ENCODE measurements at places on chromosomes 12 and 14.

DNA sequence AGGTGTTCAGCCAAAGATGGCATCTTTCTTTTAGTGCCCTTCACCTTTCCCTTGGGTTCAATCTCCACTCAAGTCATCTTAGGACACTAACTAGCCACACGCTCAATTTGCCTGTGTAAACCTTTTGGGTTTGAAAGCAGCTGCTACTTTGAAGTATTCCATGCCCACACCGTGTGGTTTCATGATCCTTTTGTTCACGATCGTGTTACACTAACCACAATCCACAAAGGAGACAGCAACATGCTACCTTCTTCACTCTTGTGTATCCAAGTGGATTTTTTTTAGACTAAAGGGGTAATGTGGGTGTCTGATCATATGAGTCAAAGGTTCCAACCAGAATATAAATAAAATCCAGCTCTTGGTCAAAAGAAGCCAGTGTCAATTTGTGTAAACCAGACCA, 122.7 kb upstream of the FAR2 start:
- no peak for DNase-seq

DNA sequence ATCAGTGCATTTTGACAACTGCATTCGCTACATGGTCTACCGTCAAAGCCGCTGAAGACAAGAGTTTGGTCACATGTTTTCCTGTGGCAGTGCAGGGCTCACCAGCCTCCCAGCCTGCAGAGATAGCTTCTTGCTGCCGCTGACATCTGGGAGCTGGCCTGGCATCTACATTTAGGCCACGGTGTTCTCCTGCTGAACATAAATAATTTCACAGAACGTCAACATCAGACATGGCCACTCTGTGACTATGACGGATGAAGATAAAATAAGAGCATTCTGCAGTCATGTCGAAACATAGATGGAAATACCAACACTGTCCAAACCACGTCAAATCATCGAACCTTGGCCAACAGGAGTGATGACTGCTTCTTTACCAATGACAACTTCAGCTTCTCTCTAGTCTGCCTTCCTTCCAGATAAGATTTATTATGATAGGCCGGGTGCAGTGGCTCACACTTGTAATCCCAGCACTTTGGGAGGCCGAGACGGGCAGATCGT, 91.2 kb downstream of the TNFAIP2 start:
- DNase-seq: no peak

DNA sequence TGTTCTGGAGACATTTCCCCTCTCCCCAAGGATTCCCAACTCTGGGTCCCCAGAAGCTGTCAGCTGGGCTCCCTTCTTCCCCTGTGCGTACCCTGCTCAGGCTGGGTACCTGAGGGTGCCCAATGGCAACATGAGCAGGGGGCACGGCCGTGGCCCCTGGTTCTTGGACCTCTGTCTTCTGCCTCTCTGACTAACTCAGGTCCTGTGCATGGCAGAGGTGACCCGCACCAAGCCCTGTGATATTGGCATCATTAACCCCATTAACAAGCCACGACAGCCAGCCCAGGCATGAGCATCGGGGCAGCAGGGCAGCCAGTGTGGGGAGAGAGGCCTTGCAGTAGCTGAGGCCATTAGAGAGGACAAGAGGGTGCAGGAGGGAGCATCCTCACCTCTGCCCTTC, 28.4 kb downstream of the RTL1 start:
- no peak for DNase-seq

DNA sequence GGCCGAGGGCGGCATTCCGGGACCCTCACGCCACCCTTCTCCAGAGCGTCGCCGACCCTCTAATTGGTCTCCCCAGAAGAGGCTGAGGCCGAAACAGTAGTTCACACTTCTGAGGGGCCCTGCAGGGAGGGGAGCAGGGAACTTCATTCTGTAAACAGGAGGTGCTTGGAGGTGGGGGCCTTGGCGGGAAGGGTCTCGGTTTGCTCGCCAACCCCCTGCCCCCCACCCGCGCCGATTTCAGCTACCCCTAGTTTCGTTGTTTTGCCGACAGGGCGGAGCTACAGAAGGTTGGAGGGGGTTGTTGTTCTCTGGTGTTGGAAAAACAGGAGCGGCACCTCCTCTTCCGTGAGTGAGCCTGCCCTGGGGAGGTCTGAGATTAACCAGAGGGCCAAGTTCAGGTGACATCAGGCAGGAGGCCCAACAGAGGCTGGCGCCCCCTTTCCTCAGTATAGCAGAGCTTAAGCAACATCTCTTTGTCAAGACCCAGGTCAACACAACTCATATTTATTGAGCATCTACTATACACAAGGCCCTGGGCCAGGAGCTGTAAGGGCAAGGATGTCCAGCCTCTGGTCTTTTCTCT, 682 bp downstream of the ERBB3 start:
- no peak for DNase-seq

DNA sequence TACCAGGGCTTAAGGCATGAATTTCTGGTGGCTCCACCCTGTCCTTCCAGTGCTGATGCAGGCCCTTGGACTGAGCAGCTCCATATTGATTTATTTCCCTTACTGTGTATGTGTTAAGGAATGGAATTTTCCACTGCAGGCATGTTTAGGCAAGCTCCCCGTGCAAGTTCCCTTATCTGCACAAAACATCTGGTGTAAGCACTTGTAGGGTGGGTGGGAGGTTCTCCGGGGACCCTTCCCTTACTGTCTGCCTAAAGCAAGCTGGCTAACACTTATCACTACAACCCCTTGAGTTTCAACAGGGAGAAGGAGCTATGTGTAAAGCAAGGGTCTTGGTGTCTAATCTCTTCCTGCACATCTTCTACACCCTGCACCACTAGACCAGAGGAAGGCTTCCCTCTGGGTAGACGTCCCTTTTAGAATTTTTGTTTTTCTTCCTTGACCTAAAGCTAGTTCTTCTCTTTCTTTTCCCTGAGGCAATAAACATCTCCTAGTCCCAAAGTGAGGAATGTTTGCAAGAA, 22.0 kb upstream of the DRAM1 start:
- no peak for DNase-seq

DNA sequence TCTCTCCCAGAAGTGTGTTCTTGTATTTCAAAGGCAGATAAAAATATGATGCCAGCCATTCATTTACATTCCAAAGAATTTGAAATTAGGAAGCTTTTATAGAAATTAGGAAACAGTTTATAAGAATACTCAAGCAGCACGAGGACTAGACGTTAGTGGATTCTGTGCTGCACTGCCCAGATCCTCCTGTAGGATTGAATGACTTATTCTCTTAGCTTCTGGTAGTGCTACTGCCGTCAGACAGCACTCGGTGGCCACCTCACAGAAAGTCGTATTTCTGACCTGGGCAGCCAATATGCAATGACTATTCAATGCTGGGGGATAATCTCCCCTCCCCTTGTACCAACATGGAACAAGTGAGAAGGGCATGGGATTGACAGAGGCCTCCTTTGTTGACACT, 326.4 kb downstream of the RPL10L start:
- DNase-seq: no peak

- no peak for DNase-seq
Measured at GRCh38 chr14:23093991-23094665, 808 bp downstream of the ACIN1 start.

DNA sequence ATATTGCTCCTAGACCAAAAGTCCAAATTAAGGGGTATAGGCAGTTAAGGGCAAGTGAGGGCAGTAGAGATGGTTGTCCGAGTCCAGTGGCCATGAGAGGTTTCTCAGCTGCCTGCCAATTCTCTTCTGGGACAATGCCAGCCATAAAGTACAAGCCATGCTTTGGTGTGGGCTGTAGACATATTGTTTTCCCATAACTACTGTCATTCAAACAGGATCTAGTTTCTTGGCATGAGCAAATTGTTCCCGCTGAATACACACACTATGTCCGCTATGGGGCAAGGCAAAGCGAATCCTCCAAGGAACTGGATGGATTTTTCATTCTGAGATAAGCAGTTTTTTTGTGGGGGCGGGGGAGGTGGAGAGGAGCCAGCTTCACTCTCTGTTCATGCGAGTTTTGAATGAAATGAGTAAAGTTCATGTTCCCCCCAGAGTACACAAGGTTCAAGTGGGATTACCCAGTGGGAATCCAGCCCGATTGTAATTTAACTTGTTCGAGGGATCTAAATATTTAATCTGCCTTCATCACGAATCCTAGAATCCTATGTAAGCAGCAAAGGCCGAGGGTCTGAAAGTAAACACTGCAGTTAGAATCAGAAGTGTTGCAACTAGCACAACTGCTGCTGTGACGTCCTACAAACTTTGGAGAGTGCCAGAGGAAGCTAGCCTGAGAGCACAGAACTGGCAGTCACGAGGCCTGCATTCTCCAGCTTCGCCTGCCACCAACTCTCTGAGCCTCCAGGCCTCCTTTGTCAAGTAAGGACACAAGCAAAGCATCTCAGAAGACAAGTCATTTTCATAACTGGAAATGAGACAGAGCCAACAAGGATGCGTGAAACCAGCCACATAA, 137.0 kb downstream of the CRADD start:
- peak; percentile 27 for DNase-seq

- no peak for DNase-seq
Measured at GRCh38 chr14:65997347-65997746, 488.8 kb upstream of the CCDC196 start.

DNA sequence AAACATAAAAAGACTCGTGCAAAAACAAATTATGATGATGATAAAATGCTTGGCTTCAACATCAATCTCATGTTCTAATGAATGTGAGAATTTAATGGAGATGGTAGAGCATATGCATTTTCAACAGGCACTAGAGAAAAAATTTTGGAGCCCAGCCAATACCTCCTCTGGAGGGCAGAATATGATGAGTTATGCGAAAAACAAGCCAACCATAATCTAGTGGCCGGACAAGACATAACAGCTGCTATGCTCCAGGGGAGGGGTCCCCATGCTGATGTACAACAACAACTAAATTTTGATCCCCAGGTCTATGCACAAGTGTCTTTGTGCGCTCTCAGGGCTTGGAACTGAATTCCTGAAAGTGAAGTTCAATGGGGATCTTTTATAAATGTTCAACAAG, 1197.5 kb downstream of the LRFN5 start:
- DNase-seq: no peak

DNA sequence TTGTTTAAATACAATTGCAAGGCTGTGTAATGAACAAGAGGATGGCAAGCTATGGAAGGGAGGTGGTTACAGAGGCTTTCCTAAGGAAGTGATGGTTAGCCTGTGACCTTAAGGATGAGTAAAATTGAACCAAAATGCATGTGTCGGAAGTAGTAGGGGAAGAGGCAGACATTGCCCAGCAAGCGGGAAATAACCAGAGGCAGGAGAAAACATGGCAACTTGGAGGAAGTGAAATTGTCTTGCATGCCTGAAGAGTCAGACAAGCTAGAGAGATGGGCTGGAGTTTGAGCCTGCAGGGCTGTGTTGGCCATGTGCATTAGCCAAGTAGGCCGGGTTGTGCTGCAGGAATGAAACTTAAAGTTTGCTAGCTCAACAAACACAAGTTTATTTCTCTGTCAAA, 96.2 kb downstream of the BTG1 start:
- no peak for DNase-seq

GRCh38 chr12:99804715-99805114, 157.2 kb downstream of the GARIN6 start:
- DNase-seq: no peak

GRCh38 chr12:673849-674248, 10.6 kb upstream of the NINJ2 start:
- no peak for DNase-seq

DNA sequence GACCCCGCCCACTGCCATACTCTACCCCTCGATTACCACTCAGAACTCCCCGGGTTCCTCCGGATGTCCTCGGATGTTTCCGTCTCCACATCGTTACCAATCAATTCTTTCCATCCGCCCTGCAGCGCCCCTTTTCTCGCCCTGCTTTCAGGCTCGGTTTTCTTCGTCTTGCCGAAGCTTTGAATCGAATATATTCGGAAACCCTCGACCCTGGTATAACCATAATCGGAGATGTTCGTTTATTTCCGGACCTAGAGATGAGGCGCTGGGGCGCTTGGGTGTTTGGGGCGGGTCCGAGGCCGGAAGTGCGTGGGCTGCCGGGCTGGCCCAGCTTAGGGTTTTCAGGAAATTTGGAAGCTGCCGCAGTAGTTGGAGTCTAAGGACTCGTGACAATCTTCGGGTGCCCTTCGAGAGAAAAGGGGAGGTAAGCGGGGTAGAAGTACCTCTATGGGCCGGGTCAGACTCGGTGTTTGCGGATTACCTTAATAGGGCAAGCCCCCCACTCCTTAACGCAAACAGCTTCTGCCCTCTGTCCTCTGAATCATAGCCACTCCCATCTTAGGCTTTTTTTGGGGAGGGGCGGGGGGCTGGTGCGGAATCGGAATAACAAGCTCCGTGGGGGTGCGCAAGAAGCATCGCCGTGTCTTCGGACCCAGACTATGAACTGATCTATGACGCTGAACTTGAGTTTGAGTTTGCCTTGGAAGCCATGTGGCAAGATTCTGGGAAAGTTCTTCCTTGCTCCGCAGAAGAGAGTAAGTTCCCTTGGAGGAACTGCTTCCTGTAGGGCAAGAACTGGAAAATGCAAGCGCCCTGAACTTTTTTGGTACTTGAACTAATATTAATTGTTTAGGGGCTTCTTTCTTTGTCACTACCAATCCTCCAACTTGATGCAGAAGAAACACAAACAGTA, at the start of gene C14orf119:
C14orf119 (plus strand) TSS at position 310 of the 913 bp plus-strand sequence. CDS start 2,154 bp downstream, outside the sequence.
- DNase-seq: peak; percentile 99

DNA sequence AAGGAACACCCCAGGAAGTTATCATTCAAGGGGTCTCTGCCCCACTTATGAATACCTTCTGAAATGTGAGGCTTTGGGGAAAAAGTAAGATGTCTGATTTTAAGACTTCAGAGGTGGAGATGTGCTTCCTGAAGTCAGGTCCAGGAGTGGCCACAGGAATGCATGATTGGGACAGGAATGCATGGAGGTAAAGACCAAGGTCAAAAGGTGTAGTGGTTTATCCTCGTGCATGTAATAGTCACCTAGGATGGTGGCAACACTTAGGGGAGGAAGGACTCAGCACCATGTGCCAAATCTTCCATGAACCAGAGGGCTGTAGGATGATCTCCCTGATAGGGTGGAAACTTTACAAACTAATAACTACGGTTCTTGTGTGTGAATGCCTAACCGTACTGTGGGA, 217.3 kb downstream of the C12orf75 start:
- DNase-seq: no peak

DNA sequence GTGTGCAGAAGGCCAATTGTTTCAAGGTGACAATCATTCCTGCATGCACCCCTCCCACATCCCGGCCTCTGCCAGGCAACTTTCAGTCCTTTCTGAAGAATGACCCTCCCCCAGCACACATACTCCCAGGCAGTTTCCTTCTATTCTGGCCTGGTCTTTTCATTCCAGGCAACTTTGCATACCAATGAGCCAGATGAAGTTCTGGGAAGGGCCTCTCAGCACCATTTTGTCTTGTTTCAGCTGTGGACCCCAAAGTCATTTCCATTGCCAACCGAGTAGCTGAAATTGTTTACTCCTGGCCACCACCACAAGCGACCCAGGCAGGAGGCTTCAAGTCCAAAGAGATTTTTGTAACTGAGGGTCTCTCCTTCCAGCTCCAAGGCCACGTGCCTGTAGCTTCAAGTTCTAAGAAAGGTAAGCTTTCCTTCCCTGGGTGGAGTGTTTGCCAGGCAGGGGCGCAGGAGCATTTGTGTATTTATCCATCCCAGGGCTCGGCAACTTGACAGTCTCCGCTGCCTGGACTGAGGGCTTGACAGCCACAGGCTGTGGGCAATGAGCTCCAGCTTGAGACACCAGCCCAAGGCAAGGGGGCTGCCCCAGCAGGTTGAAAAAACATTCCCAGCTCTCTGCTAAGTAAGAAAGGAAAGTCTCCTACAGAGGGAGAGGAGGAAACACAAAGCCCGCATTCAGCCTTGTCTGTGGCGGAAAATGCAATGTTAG, 16.4 kb downstream of the BCL2L14 start:
- DNase-seq: no peak

GRCh38 chr14:69081271-69081670, 71.6 kb downstream of the DCAF5 start:
- DNase-seq: no peak

- DNase-seq: no peak
Measured at GRCh38 chr14:27211741-27212140, 613.9 kb upstream of the NOVA1 start.

- DNase-seq: no peak
Measured at GRCh38 chr12:108594-108993, 42.0 kb downstream of the IQSEC3 start.

Measured in activated CD4-positive, alpha-beta T cell treated with anti-CD3 and anti-CD28 coated beads, Interleukin-2, Interleukin-6, amounts not matched to agents 100 ng/mL and 50 ng/mL, durations not matched to agents 16 hours and 8 hours (primary cell).